SJCRH30 (cell line): ENCODE measurements at places on chromosomes 11 and 22. TPM values are rescaled to one million over a fixed set of nuclear protein-coding genes. Genes with fewer than 3 reads are reported as not detected.

Gene MPPED2
- total RNA-seq, result 9.8 and 10.2 TPM in 2 replicates

Gene SMC1B
- not detected in 2 replicates for total RNA-seq

Gene BSCL2
- 24.3 and 26.1 TPM in 2 replicates for total RNA-seq

Gene MPPED1
- total RNA-seq, result not detected in 2 replicates

Gene RRM1
- total RNA-seq, result 209 and 218 TPM in 2 replicates

Gene DDX25
- 0.18 TPM in 1 of 2 replicates, not detected in the other for total RNA-seq

Gene SLC16A8
- 1.1 and 1.4 TPM in 2 replicates for total RNA-seq

Gene HOATZ
- total RNA-seq, result not detected in 2 replicates

Gene SYCE3
- total RNA-seq, result not detected in 2 replicates

Gene NRGN
- total RNA-seq, result 4.5 and 4.6 TPM in 2 replicates

Gene PLEKHA7
- 0.03 TPM in 1 of 2 replicates, not detected in the other for total RNA-seq

Gene RASD2
- not detected in 2 replicates for total RNA-seq

Gene MRPL21
- total RNA-seq, result 37.6 and 39.0 TPM in 2 replicates

Gene RFPL2
- total RNA-seq, result not detected in 2 replicates

Gene MS4A12
- total RNA-seq, result not detected in 2 replicates

Gene FDXACB1
- total RNA-seq, result 0.77 and 1.2 TPM in 2 replicates
